ENCODE measurements at places on chromosomes 3 and 15.

DNA sequence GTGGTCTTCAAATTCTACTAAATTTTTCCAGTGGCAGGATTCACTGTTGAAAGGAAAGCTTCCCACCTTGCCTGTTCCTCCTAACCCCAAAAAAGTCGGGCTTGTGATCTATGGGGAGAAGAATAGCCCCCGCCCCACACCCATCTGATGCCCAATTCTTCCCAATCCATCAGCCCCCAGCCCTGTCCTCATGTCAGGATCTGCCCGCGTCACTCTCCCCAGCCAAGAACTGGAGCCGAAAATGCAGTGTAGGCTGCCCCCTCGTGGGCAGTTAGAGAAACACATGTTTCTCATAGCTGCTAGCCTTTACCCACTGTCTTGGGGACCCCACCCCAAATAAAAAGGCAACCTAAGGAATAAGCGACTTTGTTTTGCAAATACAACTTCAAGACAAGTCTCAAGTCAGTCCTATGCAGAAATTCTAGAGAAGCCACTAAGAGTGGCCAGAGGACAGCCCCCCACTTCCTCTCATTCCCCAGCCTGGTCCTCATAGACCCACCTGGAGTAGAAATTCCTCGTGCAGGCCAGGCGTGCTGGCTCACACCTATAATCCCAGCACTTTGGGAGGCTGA, 13.0 kb upstream of the CSK start:
- DNase-seq = peak; percentile 60

DNA sequence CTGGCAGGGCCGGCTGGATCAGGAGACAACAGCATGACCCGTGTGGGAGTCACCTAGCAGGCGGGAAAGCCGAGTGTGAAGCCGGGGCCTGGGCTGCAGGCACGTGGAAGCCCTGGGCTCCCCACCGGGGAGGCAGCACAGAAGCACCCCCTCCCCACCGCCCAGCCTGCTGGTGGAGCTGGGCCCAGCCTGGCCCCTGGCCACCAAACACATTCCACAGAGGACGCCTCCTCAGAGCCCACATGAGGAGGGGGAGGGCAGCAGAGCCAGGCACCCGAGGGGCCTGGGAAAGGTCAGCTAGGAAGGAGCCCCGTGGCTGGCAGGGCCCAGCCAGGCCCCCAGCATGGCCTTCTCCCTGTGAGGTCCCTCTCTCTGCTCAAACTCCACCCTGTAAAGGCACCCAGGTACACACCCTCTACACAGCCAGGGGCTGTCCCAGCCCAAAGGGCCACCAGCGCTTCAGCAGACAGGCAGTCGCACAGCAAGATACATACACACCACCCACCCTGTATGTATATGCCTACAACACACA, 4.5 kb downstream of the PLXNB1 start:
- DNase-seq = no peak

DNA sequence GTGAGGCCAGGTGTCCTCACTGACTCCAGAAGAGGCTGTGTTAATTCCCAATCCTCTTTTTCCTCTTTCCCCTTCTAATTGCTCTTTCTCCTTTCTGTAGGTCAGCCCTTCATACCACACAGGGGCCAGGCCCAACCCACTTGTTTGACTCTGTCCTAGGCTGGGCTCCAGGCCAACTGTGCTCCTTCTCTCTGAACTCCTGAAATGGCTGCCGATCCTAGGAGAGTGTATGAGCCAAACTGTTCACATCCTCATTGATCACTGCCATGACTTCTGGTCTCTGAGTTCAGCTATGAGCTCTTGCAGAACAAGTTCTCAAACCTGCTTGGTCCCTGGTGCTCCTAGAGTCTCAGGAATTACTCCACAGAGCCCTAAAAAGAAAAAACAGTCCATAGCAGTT, 145.1 kb downstream of the VGLL4 start:
- no peak for DNase-seq

GRCh38 chr3:53193466-53194209, 32.6 kb downstream of the PRKCD start:
- no peak for DNase-seq

Measured in 8988T (cell line).